ENCODE measurements at places on chromosomes 6 and 20. TPM values are rescaled to one million over a fixed set of nuclear protein-coding genes. Genes with fewer than 3 reads are reported as not detected.

EGFL8 gene
- total RNA-seq: 13.7 TPM

TBCC gene
- total RNA-seq: 21.3 TPM

MDN1 gene
- 21.6 TPM for total RNA-seq

EFCAB8 gene
- 0.11 TPM for total RNA-seq

BPIFA1 gene
- not detected for total RNA-seq

TDRD6 gene
- total RNA-seq: 0.09 TPM

KCNK15 gene
- 0.40 TPM for total RNA-seq

ADGRB3 gene
- 1.2 TPM for total RNA-seq

PTPRK gene
- total RNA-seq: 113 TPM

FOXP4 gene
- 39.4 TPM for total RNA-seq

AVP gene
- not detected for total RNA-seq

PMEPA1 gene
- total RNA-seq: 15.0 TPM

DDO gene
- 3.5 TPM for total RNA-seq

RXRB gene
- 34.4 TPM for total RNA-seq

BEND6 gene
- not detected for total RNA-seq

MUCL3 gene
- total RNA-seq: not detected

SLC17A1 gene
- not detected for total RNA-seq

PPARD gene
- total RNA-seq: 36.0 TPM

CARMIL1 gene
- 56.3 TPM for total RNA-seq

NHLRC1 gene
- total RNA-seq: 2.3 TPM

GMPR gene
- 2.3 TPM for total RNA-seq

JPH2 gene
- total RNA-seq: 12.9 TPM

SCP2D1 gene
- not detected for total RNA-seq

TOX2 gene
- total RNA-seq: 3.4 TPM

MEP1A gene
- 197 TPM for total RNA-seq

GNAS gene
- total RNA-seq: 651 TPM

ERVFRD-1 gene
- total RNA-seq: 0.14 TPM

ADA gene
- total RNA-seq: 3.4 TPM

COL9A3 gene
- total RNA-seq: 2.8 TPM

GSTA3 gene
- not detected for total RNA-seq

DCBLD1 gene
- 14.5 TPM for total RNA-seq

COL12A1 gene
- total RNA-seq: 5.5 TPM

ENTPD6 gene
- 135 TPM for total RNA-seq

TGIF2 gene
- total RNA-seq: 4.9 TPM

Data from left colon (tissue), 2 donors.